GM10248 (cell line): ENCODE measurements at places on chromosomes 3 and 15.

DNA sequence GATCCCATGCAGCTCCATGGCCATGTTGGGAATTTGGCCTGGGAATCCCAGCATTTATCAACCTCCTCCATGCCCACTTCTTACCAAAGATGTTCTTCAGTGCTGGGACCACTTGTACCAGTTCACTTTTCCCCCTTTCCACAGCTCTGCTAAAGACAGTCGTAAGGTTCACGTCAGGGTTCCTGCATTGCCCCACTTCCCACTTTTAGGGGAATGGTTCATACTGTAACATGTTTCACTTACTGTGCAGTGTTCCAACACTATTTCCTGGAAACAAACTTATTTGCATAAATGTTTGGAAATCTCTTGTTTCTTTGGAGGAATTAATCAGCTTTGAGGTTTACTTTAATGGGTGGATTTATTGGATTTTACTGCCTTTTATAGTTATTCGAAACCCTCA lies 17.0 kb downstream of the APH1B start:
- DNase-seq = no peak

- DNase-seq = no peak
These were observed 167.8 kb upstream of the DPH6 start for GRCh38 chr15:35713733-35714132.

DNA sequence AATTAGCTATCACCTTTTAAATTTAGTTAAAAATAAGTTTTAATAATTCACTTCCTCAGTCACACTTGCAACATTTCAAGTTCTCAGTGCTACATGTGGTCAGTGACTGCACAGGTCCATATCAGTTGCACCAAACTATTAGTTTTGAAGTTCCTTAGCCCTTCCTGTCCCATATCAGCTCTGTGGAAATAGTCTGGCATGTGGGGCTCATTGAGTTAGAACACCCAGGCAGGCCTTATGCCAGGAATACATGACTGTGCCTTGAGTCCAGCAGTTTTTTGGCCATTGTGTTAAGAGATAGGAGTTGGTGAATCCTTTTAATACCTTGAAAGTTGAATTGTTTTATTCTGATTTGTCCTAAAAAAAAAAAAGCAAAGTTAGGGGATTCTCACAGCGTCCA lies 153.7 kb upstream of the BFSP2 start:
- no peak for DNase-seq

GRCh38 chr3:14300721-14301399 lies 101.5 kb upstream of the SLC6A6 start:
- DNase-seq = no peak

DNA sequence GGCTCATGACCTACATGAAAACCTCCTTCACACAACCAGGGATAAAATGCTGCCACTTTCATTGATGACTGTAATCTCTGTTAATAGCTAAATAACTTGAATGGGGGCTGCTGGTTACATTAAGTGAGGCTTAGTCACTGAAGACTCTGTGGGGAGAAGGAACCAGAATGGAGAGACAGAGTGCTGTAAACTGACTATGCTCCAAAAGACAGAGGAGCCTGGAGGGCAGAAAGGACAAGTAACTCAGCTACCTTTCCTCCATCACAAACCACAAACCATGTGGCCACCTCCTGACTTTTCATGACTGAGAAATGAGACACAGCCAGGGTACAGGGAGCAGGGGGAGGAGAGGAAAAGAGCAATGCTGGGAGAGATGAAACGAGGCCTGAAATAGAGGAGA lies 97.1 kb upstream of the TRIM42 start:
- DNase-seq = no peak

GRCh38 chr3:18758047-18758704 lies 333.0 kb upstream of the SATB1 start:
- peak; percentile 20 for DNase-seq

DNA sequence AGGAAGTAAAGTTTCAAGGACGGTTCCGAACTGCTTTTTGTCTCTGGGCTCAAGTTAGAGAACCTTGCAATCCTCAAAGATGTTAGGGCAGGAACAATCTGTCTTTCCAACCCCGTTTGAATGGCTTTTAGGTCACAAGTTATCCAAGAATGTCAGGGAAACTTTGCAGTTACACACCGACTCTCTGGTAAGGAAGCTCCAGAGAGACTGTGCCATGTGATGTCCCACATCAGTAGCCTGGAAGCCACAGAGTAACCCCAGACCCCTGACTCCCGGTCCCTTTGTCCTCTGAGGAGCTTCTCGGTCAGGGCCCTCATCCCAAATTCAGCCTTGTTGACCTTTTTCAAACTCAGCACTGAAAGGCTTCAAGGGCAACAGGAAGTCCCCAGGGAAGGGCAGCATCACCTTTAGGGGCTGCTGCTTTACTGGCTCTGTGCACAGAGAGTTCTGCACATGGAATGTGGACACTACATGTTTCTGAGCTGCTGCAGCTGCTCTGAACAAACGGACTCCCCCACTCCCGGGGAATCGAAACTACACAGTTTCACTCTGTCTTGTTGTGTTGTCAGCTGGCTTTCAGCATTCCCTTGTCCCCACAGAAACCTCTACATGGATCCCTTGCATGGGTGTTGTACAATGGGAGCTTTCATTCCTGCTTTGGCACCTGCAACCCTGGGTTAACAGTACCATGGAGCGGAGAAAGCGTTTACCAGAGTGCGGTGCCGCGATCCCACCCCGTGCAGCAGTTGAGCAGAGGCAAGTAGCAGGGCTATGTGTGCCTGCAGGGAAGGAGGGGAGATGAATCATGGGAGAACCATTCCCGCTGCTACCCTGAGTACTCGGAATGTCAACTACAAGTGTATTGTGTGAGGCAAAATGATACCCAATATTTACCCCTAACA lies 408.2 kb upstream of the THBS1 start:
- no peak for DNase-seq

DNA sequence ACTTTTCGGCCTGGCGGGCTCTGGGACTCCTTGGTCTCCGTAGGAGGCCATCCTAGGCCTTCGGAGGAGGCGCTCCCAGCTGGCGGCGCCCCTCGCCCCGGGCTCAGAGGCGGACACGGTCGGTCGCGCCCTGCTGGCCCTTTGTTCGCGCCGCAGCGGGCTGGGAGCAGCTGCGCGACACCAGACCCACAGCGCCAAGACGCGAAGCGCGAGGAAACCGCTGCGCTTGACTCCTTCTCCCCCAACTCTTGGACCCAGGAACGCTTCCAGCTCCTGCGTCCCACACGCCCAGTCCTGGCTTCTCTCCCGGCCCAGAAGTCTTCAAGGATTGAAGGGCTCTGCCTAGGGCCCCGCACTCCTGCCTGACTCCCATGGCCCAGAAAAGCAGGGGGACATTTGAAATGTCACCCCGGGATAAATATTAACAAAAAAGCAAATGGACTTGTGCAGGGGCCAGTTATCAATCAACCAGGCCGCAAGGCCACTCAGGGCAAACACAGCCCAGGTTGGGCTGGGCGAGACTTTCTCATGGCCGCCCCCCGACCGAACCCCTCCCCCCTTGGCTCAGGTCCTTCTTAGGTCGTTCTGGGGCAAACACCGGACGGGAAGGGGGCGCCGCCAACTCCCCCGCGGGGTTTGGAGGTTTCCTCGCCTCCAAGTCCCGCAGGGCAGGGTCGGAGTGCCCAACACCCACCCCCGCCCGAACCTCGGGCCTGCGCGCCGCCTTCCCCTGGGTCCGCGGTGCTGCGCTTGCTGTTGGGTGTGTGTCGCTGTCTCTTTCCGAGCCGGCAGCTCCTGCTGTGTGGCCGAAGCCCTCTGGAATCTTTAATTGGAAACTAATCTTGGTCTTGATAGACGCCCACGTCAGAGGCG lies 5.1 kb downstream of the ONECUT1 start:
- no peak for DNase-seq

DNA sequence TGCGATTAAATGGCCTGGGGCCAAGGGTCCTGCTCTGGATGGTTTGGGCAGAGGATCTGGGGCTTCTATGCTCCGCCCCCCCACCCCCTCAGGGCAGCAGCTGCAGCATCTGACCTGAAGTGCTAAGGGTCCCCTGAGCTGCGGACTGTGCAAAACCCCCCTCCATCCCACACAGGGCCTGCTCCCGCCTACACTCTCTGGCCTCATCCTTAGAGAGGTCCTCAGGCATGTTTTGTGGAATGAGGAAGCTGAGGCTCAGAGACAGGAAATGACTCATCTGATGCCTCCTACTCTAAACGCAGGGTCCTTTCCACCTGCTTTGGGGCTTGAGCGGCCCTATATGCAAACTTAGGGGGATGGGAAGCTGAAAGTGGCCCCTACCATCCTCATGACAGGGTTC lies 59.5 kb upstream of the CTSH start:
- peak; percentile 85 for DNase-seq

GRCh38 chr3:35946121-35946853 lies 307.0 kb downstream of the ARPP21 start:
- DNase-seq = peak; percentile 5

GRCh38 chr15:81023483-81024264 lies 23.0 kb downstream of the TLNRD1 start:
- peak; percentile 79 for DNase-seq

- no peak for DNase-seq
These were observed 4.8 kb downstream of the FBLN2 start for GRCh38 chr3:13553686-13554085.

GRCh38 chr15:28888900-28889299 lies 3.1 kb downstream of the APBA2 start:
- DNase-seq = no peak

DNA sequence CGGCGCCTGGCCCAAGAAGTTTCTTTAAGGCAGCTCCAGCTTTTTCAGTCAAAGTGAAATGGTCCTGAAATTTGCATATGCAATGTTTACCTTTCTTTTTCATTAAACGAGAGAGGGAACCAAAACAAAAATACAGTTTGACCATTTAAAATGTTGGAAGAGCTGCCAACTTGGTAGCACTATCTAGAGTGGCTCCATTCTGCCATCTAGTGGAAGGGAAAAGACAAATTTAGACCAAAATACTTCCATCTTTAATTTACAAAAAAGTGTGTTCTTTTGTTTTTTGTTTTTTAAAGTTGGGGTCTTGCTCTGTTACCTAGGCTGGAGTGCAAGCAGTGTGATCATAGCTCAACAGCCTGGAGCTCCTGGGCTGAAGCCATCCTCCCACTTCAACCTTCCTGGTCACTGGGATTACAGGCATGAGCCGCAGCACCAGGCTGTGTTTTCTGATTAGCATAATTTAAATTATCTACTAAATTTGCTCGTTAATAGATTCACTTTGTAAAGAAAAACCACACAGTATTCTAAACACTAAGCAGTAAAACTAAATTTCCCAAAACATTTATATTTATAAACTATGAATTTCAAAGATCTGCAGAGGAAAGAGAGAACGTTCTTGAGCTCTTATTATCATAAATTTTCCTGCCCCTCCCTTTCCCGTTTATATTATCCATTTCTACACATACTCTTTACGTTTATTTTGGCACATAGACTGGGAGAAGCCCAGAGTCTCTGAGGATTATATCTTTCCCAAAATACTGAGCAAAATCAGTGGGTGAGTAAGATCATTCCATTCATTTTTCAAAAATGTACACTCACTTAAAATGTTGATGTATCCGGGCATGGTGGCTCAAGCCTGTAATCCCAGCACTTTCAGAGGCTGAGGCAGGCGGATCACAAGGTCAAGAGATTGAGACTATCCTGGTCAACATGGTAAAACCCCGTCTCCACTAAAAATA lies 15.4 kb upstream of the RFC4 start:
- peak; percentile 52 for DNase-seq

- DNase-seq = no peak
These were observed 9.2 kb downstream of the UBA5 start for GRCh38 chr3:132669256-132669777.

- DNase-seq = no peak
These were observed 101.7 kb upstream of the ZNF717 start for GRCh38 chr3:75886971-75887526.

DNA sequence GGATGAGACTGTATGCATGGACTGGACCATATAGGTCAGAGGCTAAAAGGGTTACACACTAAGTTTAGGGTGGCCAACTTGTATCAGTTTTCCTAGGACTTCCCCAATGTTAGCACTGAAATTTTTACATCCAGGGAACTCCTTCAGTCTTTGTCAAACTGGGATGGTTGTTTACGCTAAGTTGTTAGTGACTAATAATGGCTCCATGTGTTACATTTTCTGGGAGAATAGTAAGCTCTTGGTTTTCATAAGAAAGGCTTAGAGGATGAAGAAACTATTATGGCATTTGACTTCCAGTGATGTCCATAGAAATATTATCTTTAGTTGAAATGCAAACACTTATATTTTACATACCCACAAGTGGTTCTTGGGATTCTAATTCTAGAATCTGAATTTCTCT lies 57.9 kb upstream of the ST3GAL6 start:
- DNase-seq = no peak
